ENCODE measurements at places on chromosomes 12 and 14.
A peak's percentile ranks its signal among the peaks of the same experiment; 100 is the strongest.

GRCh38 chr12:29830391-29830790, 46.6 kb upstream of the TMTC1 start:
- no peak for DNase-seq

DNA sequence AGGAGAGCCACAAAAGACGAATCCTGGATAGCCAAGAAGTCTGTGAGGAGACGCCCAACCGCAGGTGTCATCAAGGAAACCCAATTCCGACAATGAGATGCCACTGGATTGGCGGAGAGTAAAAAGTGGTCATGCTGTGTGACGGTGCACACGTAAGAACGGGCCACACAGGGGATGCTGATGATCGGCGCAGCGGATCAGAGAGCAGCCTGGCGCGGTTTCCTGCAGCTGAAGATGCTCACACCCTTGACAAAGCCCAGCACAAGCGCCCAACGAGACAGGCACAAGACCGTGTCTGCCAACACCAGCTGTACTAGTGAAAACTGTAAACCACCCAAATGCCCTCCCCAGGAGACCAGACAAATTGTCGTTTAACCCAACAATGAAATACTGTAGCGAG, 55.8 kb downstream of the CCDC85C start:
- DNase-seq = no peak

- DNase-seq = no peak
Observed at GRCh38 chr12:47705229-47705565, 633 bp downstream of the RPAP3 start.

- DNase-seq = no peak
Observed at GRCh38 chr12:24864796-24865125, 84.1 kb downstream of the BCAT1 start.

GRCh38 chr14:68961781-68962584, 17.1 kb downstream of the ACTN1 start:
- DNase-seq = peak; percentile 77

DNA sequence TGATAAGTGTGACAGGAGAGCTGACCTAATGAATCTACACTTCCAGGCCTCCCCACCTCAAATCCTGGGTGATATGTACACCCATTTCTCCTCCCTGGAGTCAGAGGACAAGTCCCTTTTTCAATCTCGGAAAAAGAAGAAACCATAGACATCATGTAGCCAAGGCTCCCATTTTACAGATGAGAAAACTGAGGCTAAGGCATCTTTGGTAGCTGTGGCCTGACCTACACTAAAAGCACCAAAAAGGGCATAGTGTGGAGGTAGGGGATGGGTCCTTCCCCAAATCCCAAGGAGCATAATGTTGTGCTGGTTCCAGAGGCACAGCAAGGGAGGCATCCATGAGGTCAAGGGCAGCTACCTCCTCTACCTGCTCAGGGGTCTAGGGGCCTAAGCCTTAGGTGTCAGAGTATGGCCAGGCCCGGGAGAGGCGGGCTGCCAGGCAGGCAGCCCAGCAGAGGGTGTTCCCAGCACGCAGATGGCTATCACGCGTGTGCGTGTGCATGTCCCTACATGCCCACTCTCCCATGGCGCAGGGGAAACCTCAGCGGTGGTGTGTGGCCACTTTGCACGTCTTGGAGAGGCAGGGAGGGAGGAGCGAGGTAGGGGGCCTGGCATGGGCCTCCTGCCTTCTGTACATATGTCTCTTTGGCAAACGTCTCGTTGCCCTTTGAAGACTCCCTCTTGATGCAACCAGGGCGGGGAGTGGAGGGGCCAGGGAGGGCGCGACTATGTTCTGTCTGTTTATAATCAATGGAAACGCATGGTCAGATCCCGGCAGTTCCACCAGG, 2.5 kb downstream of the PGF start:
- DNase-seq = no peak

Measured in H1 (cell line).